ENCODE measurements at places on chromosomes 7 and 10.

DNA sequence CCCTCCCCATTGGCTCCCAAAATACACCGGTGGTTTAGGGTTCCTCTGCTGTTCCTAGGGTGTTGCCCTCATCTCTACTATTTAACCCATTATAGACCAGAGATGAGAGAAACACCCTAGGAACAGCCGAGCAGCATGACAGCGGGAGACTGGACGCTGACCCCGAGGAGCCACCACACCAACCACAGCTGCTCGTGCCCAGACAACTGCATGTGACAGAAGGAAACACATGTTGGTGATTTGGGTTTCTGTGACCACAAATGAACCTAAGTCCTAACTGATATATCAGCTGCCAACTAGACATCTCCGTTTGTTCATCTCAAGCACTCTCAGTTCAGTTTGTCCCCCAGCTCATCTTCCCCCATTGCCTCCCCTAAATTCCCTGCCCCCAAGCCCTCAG is 13.4 kb downstream of the CFAP43 start:
- DNase-seq, result no peak

- DNase-seq, result no peak
Measured at GRCh38 chr10:62816076-62816330, 163 bp downstream of the EGR2 start.

DNA sequence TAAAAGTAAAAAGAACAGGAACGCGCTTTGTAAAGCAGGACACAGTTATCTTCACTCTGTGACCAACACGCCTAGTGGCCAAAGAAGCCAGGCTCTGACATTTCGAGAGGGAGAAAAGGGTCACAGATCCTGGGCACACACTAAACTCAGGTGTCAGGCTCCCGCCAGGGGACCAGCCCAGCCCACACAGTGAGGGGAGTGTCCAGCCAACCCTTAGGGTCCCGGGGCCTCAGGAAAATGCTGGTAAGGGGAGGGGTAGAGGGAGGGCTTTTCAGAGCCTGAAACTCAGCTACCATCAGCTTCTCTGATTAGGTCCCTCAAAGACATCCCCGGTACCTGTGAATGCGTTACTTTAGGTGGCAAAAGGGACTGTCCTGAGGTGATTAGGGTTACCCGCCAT is 16.6 kb downstream of the ANXA11 start:
- no peak for DNase-seq

- no peak for DNase-seq
Measured at GRCh38 chr10:83142074-83142563, 997.2 kb upstream of the GHITM start.

- DNase-seq, result no peak
Measured at GRCh38 chr10:664301-664700, 25.2 kb downstream of the DIP2C start.

DNA sequence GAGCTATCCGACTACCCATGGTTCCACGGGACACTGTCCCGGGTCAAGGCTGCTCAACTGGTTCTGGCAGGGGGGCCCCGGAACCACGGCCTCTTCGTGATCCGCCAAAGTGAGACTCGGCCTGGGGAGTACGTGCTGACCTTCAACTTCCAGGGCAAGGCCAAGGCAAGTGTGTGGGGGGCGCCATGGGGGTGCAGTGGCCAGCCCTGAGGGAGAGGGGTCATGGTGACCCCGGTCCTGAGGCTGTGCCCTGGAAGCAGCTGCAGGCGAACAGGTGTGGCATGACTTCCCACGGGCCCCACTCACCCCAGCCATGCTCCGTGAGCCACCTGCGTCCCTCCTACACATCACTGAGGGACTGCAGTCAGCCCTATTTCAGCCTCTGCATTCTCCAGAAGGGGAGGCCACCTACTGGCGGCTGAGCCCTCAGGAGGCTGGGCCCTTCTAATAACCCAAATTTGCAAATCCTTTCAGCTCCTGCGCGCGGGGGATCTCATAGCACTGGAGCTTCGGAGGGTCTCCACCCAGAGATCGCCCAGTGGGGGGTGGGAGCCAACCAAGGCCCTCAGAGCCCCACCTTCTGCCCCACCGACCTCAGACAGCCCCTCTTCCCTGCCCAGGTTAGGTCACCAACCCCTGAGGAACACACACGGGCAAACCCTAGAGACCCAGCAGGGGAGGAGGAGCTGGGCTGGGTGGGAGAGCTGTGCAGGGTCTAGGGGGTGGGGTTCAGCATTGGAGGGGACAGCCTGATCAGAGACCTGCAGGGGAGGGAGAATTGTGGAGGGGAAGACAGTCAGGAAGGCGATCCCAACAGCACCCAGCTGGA is 30.8 kb downstream of the SH2B2 start:
- no peak for DNase-seq

DNA sequence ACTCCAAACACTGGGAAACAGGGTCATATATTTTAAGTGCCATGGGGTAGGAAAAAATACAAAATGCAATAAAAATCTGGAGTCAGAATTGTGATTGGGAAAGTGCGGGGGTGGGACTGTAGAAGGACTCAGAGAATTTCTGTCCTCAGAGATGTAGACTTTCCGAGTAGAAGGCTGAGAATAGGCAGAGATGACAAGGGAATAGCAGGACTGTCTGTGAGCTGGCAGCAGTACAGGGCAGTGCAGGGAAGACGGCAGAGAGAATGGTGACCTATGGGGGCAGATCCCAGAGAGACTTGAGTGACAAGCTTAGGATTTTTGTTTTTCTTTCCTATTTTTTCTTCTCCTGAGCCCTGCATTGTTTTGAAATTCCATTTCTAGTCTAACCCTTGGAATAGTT is 127.6 kb downstream of the SLC16A9 start:
- DNase-seq, result no peak

DNA sequence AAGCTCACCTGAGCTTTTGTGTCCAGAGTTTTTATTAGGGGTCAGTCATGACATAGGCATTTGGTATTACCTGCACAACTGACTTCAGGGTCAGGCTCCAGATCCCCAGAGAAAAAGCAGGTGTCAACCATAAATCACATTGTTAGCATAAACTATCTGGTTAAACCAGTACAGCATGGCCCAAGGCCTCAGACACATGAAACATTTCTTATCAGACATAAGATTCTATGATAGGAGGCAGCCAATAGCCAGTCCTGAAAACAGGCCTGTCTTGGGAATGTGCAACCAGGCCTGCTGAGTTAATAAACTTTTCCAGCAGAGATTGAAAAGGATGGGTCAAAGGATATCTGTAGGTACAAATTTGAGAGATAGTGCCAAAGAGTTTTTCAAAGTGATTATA is 116.1 kb downstream of the TPST1 start:
- DNase-seq, result no peak

DNA sequence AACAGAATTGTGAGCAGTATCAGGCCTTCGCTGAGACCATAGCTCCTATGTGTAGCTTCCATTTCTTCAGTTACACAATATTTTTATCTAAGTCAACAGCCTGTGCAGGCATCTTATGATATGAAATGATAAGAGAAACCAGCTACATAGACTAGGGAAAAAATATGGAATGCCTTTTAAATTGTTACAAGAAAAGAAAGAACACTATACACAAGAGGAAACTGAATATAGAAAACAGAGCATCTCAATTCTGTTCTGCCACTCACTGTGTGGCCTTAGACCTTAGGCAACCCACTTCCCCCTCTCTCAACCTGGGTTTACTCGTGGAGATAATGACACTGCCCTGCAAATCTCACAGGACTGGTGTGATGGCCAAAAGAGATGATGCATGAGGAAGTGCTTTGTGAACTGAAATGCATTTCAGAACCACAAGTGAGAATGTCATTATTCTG is 132.9 kb downstream of the LRRN3 start:
- DNase-seq, result no peak

- DNase-seq, result no peak
Measured at GRCh38 chr7:1096156-1097119, 8.5 kb downstream of the GPER1 start.

DNA sequence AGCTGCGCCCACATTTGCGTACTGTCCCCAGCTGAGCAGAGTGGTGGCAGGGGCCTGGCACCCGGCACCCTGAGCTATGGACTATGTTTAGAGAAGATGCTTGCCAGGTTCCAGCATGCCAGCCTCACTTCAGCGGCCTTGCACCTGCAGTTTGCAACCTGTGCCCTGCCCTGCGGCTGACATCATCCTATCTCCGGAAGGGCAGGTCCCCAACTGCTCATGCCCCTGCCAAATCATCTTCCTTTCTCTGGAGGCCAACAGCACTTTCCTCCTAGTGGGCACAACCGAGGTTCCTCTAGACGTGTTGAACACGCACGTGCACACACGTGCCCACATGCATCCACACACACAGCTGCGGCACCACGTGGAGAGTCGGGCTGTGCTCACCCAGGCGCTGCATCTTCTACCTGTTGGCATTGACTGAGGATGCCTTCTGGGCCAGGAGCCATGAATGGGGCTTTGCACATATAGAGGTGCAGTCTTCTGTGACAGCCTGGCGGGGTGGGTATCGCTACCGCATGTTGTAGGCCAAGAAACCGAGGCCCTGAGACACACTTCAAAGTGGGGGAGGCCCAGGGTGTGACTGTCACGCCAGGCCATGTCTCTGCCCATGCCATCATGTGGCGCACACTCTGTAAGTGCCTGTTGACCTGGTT is 24.5 kb downstream of the CNPY1 start:
- DNase-seq, result no peak

- no peak for DNase-seq
Measured at GRCh38 chr7:66927348-66927948, 6.4 kb downstream of the TMEM248 start.

- DNase-seq, result no peak
Measured at GRCh38 chr7:114910787-114911186, 11.1 kb upstream of the MDFIC start.

- no peak for DNase-seq
Measured at GRCh38 chr10:29050081-29050480, 238.8 kb upstream of the LYZL1 start.

DNA sequence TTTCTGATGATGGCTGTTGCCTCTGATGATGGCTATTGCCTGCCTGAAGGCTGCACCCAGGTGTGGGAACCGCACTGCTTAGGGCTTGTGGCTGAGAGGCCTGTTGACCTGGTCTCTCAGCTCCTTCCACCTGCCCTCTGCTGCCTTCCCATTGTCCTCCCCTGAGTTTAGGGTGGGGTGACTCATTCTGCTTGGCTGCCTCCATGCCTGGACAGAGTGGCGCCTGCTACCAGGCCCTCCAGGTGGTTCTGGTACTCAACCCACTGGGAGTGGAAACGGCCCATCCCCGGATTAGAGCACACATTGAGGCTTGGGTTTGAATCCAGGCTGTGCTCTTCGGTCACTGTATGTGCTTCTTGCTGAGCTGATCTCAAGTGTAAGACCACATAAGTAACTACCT is 120.6 kb downstream of the SEM1 start:
- DNase-seq, result no peak

GRCh38 chr7:144391823-144392255 is 11.7 kb downstream of the NOBOX start:
- DNase-seq, result no peak

DNA sequence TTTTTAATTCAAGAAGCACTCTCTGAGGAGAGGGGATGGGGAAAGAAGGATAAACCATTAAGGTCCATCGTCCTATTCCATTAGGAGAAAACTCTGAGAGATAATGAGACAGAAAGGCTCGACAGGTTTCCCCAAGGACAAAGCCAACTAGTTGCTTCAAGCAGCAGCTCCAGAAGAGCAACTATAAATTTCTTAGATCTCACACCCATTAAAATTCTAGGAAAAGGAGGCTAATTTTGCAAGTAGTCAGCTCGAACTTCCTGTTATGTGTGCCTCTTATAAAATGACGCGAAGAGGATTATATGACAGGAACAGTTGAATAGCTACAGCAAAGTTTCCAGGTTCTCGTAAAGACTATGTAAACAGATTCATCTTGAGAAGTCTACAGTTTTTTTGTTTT is 52.0 kb upstream of the ST8SIA6 start:
- DNase-seq, result no peak

- no peak for DNase-seq
Measured at GRCh38 chr10:7559386-7559785, 107.4 kb downstream of the ITIH5 start.

- DNase-seq, result no peak
Measured at GRCh38 chr7:91570560-91570959, 306.3 kb downstream of the FZD1 start.

GRCh38 chr10:43208147-43209073 is 58.5 kb downstream of the RASGEF1A start:
- DNase-seq, result peak; percentile 3

DNA sequence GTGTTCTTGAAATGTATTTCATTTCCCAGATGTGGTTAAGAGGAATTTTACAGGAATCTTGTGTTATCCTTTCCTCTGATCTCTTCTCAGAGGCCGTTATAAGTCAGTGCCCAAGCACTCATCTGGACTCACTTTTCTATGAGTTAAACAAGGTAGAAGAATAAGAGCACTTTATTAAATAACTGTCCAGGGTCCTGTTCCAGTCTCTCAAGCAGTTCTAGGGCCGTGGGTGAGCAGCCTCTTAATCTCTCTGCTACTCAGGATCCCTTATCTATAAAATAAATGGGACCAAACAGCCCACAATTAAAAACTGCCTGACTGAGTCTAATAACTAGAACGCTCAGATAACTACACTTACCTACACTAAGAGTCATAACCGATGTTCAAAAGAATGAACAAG is 111.2 kb downstream of the OSBPL3 start:
- DNase-seq, result no peak

GRCh38 chr7:53205006-53205405 is 169.6 kb downstream of the POM121L12 start:
- no peak for DNase-seq

All from activated T-helper 1 cell treated with anti-CD3 and anti-CD28 coated beads, Interleukin-2, amount 50 U/mL, for 16 hours (primary cell).